GM04504 (cell line): ENCODE measurements at places on chromosomes 1 and 21.
A peak's percentile ranks its signal among the peaks of the same experiment; 100 is the strongest.

- DNase-seq = no peak
Observed at GRCh38 chr21:33432496-33432895, 29.3 kb downstream of the IFNGR2 start.

DNA sequence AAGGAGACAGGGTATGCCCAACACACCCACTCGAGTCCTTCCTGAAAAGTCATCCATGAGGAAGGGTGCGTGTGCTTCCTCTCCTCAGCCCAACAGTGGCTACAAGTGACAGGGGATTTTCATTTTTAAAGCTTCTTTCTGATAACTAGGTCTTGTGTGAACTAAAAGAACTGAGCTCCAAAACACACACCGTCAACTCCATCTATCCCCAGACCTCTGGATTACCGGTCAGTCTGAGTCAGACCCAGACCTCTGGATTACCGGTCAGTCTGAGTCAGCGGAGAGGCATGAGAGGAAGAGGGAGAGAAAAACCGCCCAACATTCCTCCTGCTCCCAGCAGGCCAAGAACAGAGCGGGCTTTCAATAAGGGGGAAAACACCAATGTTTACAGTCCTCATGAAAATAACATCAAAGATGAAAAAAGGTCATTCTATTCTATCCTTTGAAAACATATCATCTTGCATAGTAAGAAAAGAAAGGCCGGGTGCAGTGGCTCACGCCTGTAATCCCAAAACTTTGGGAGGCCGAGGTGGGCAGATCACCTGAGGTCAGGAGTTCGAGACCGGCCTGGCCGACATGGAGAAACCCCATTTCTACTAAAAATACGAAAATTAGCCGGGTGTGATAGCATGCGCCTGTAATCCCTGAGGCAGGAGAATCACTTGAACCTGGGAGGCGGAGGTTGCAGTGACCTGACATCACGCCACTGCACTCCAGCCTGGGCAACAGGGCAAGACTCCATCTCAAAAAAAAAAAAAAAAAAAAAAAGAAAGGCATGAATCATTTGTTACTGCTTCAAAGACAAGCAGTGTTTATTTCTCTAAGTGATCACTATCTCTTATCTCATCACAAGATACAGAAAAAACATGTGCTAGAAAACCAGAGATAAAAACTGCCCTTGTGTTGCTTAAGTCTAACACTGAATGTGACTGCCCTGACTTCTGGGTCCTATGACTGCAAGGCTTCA lies 3.4 kb downstream of the PTTG1IP start:
- DNase-seq = peak; percentile 86

- no peak for DNase-seq
Observed at GRCh38 chr1:177300431-177300830, 129.7 kb downstream of the BRINP2 start.

DNA sequence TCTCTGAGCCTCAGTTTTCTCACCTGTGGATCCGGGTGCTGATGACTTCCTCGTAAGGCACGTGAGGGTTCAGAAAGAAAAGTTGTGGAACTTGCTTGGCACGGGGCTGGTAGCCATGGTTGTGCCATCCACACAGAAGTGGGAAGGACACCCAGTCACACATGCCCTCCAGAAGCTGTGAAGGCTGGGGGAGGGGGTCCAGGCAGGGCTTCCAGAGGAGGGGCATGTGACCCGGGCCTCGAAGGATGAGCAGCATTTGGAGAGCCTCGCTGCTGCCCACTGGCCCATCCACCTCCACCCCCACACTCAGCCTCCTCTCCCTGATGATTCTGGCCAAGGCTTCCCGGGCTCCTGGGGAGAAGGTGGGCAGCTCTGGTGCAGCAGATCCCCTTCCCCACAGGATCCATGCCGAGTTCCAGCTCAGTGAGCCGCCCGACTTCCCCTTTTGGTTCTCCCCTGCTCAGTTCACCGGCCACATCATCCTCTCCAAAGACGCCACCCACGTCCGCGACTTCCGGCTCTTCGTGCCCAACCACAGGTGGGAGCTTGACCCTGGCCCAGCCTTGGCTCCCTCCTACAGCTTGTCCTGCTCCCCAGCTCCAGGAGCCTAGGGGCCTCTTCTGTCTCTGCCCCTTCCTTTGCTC lies 9.4 kb downstream of the SELENON start:
- no peak for DNase-seq

DNA sequence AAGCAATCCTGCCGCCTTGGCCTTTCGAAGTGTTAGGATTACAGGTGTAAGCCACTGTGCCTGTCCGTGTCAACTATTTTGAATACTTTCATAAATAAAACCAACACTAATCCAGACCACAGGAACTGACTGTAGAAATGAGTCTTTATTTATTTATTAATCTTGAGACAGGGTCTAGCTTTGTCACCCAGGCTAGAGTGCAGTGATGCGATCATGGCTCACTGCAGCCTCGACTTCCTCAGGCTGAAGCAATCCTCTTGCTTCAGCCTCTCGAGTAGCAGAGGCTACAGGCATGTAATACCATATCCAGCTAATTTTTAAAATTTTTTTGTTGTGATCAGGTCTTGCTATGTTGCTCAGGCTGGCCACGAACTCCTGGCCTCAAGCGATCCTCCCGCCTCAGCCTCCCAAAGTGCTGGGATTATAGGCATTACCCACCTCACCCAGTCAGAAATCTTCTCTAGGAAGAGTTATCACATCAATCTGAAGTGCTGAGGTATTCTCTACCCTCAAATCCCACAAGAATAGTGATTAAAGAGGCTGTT lies 21.7 kb upstream of the CPLANE2 start:
- no peak for DNase-seq

GRCh38 chr1:12338017-12338416 lies 108.2 kb downstream of the VPS13D start:
- no peak for DNase-seq

GRCh38 chr1:227192163-227192562 lies 126.1 kb downstream of the CDC42BPA start:
- DNase-seq = peak; percentile 94

DNA sequence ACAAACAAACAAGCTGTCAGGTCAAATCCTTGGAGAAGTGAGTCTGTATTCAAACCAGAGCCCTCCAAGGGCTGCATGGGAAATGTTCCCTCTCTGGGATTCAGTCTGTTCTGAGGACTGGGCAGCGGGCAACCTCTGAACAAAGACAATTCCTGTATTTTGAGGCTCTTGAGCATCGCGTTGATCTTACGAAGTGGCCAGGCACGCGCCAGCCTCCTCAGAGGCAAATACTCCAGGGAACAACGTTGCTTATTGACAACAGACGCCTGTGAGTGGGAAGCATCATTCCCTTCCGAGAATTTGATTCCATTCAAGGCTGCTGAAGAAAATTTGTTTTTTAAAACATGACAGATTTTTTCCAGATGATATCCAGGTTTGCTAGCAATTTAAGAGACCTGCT lies 20.0 kb upstream of the TACSTD2 start:
- DNase-seq = no peak

GRCh38 chr1:168057921-168058320 lies 78.8 kb downstream of the GPR161 start:
- no peak for DNase-seq

DNA sequence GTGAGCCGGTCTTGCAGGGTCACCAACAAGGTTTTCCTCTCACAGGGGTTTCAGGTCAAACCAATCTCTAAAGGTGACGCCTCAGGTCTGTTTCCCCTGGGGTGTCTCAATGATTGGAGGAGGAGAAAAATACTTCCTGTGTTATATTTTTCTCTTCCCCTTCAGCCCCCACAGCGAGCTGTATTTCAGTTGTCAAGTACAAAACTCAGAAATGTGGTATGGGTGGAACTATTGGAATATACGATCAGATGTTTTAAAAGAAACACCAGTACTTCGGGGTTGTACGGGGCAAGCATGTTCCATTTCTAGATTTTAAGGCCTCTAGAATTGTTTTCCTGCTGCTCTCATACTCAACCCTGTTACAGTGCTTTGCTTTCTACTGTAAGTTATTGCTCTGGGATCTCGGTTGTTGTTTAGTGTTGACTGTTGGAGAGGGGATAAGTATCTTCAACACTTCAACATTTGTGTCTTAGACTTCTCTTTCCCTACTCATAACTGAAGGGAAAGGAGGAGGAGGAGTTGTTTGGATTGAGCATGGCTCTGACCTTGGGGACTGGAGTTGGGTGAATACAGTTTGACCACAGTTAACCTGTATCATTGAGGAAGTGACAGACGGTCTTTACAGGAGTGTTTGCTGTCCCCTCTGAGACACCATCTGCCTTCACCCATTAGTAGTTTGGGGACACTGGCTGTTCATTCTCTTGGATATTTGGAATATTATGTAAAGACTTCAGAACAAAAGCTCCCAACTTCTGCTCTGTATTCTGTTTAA lies 2.0 kb downstream of the MAPKAPK2 start:
- DNase-seq = no peak
